GM04504 (cell line): ENCODE measurements at places on chromosomes 5 and 9.
A peak's percentile ranks its signal among the peaks of the same experiment; 100 is the strongest.

- DNase-seq = no peak
These were observed 4.8 kb downstream of the DNAJB5 start for GRCh38 chr9:34994260-34994899.

DNA sequence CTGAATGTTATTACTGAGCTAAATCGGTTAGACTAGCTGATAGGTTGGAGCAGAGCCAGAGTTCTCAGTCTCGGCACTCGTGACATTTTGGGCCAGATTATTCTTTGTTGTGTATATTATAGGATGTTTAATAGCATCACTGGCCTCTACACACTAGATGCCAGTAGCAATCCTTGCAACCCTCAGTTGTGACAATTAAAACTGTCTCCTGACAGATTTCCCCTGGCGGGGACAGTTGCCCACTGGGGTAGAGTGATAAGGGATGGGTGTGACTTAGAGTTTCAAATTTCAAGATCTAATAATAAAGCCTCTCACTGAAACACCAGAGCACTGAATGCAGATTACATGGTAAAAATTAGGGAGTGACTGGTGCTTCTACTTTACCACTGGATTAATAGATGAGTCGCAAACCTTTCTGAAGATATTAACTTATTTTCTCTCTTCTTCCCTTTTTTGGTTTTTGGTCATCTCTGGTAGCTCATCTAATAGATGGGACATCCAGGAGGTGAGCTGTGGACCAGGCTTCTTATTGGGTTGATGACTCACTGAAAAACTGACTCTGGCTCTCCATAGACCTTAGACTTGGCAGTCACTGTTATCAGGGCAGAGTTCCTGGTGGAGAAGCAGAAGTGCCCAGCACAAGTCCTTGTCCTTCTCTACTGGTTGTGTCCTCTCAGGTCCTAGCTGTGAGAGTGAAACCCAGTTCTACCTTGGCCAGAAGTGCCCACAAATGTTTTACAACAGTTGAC lies 150.3 kb downstream of the UNC13B start:
- DNase-seq = no peak

GRCh38 chr5:168165221-168165914 lies 126.1 kb upstream of the WWC1 start:
- no peak for DNase-seq

DNA sequence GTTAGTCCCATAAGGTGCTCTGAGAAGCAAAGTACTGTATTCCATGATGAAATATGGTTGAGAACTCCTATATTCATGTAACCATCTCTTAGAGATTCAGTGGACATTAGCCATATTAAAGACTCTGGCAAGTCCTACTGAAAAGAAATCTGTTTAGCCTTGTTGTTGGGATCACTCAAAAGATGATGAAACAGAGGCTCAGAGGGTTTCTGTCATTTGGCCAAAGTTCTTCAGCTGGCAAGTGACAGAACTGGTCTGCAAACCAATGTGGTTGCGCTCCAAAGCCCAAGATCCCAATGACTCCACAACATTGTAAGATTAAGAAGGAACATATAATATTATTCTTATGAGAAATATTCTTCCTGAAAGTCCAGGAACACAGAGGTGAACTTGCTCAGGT lies 462.9 kb downstream of the ACTL7B start:
- DNase-seq = no peak

DNA sequence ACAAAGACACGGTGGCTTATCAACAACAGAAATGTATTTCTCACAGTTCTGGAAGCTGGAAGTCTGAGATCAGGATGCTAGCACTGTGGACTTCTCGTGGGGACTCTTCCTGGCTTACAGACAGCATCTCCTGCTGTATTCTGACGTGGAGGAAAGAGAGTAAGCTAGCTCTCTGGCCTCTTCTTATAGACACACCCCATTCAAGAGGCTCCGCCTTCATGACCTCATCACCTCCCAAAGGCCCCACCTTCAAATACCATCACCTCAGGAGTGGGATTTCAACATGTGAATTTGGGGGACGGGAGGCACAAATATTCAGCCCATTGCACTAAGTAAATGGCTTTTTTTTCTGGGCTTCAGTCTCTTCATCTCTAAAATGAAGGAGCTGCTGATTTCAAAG lies 27.6 kb downstream of the KCNMB1 start:
- DNase-seq = no peak

- no peak for DNase-seq
These were observed 16.8 kb downstream of the NIPAL4 start for GRCh38 chr5:157476702-157477408.

DNA sequence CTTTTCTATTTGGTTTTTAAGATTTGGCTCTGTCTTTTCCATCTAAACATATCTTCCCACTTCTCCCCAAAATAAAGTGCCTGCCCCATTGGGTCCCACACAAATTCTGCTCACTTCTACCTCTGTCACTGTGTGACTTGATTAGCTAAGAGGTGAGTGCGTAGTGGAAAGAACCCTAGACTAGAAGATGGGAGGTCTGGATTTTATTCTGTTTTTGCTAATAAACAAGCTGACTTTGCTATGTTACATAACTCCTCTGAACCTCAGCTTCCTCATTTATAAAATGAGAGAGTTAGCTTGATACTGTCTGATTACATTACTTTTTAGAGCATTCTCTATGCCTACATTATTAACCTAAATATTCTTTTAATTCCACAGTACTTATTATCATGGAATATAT lies 51.3 kb upstream of the PTGER4 start:
- no peak for DNase-seq

DNA sequence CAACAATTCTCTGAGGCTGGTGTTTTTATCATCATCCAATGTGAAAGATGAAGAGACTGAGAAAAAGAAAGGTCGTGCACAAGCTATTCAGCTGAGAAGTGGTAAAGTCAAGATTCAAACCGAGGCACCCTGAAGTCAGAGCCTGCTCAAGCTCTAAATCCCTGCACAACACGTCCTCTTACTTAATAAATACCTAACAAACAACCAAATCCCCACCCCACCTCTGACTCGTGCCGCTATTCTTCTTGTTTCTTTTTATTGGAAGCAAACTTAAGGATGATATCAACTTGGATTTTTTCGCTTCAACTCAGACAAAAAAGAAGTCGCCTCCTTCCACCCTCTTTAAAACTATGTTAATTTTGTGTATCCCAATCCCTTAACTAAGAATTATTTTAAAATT lies 140.2 kb downstream of the CEP120 start:
- no peak for DNase-seq

GRCh38 chr5:115815693-115816225 lies 700 bp downstream of the CDO1 start:
- DNase-seq = no peak

- no peak for DNase-seq
These were observed 470 bp downstream of the HBEGF start for GRCh38 chr5:140345919-140346347.

DNA sequence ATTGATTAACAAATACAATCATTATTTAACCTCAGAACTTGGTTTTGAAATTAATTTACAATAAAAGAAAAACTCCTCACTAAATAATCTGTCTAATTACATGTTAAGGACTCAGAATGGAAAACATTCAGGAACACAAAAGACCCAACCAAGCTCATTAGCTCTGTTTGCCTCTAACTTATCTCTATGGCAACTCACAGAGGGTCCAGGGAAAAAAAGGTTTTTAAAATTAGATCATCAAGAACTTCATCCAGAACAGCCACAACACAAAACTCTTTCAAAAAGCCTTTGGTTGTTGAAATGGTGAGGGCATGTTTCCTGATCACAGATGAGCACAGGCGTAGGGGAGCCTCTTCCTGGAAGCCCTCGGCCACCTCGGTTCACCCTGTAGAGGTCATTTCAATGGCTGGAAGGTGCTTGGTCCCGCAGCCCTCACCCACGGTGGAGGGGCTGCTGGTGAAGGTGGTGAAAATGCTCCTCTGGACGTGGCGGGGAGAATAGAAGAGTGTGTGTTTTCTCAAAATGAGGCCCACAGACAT lies 17.2 kb upstream of the TCF7 start:
- DNase-seq = no peak

- peak; percentile 68 for DNase-seq
These were observed 2.8 kb upstream of the CCIN start for GRCh38 chr9:36166168-36166927.

GRCh38 chr9:8734760-8735159 lies 935.2 kb upstream of the DMAC1 start:
- DNase-seq = no peak

DNA sequence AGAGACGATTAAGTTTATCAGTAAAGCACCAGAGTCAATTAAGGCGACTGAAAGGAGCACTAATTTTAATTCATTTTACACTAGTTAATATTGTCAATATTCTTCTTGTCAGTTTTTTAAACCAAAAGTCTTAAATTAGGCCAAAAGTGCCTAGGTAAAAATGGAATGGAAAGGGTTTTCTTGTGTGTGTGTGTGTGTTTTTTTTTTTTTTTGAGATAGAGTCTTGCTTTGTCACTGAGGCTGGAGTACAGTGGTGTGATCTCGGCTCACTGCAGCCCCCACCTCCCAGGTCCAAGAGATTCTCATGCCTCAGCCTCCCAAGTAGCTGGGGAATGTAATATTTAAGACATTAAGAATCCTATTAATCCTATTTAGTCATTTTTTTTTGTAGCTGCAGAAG lies 3.1 kb upstream of the APC start:
- no peak for DNase-seq

DNA sequence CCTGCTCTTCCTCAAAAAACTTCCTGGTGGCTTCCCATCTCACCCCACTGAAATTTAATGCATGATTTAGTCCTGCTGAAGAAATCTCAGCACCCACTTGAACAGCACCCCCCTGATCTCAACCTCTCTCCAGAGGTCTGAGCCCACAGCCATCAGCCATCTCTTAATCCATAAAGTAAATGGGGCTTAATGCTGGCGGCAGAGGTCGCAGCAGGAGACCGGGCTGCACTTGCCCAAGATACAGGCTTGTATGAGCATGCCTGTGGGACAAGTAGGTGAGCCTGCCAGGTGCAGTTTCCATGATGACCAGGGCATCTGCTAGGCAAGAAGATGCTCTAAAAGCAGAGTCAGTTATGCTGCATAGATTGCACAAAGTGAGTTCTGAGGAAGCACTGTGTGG lies 52.4 kb upstream of the CTXN3 start:
- DNase-seq = no peak

- no peak for DNase-seq
These were observed 26.9 kb upstream of the SYK start for GRCh38 chr9:90774682-90775081.

DNA sequence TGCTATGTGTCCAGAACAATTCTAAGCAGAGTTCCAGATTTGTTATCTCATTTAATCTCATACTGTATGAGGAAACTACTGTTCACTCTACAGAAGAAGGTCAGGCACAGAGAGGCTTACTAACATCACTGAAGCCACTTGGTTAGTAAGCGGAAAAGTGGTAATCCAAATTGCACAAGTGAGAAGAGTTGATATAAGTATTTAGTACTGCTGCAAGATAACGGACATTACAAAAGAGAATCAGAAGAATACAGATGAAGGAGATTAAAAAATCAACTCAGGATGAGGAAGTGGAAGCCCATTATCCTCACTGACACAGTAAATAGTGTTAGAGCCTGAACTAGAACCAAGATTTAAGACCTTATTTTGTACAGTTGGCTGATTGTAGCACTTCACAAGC lies 22.3 kb upstream of the TLR4 start:
- no peak for DNase-seq

GRCh38 chr5:113057557-113057984 lies 81.0 kb downstream of the DCP2 start:
- DNase-seq = no peak

DNA sequence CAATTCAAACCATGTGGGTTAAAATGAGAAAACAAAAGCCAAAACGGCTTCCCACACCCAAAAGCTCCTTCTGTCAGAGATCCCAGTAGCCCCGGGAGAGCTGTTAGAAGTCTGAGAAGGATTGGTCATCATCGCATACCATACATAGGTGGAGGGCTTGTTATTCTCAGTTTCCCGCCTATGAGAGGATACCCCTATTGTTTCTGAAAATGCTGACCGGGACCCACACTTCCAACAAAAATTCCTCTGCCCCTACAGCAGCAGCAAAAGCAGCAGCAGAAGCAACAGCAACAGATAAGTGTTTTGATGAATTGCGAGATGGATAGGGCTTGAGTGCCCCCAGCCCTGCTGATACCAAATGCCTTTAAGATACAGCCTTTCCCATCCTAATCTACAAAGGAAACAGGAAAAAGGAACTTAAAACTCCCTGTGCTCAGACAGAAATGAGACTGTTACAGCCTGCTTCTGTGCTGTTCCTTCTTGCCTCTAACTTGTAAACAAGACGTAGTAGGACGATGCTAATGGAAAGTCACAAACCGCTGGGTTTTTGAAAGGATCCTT lies at the start of gene TEK:
Gene TEK, plus strand, starts transcription at position 245 of the 561 bp plus-strand sequence. CDS start 366 bp downstream, outside the sequence.
- no peak for DNase-seq

DNA sequence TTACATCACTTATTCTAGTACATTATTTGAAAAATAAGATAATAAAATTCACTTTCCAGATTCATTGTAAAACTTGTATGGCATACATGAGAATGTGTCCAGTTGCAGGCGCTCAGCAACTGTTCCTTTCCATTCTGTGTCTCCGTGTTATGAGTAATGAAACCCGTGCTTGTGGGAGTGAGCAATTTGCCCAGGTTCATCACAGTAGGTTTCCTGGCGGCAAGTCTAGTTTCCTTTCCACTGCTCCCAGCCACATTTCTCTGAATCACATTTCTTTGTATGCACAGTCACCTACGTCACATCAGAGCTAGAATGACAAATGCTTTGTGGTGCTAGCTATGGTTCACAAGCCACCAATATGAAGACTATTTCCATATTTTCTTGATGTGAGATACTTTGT lies 39.9 kb downstream of the MOCS2 start:
- DNase-seq = peak; percentile 76

- DNase-seq = no peak
These were observed 50.1 kb upstream of the MACIR start for GRCh38 chr5:103208460-103208859.

GRCh38 chr5:132905938-132906337 lies 32.5 kb downstream of the LEAP2 start:
- DNase-seq = peak; percentile 4

DNA sequence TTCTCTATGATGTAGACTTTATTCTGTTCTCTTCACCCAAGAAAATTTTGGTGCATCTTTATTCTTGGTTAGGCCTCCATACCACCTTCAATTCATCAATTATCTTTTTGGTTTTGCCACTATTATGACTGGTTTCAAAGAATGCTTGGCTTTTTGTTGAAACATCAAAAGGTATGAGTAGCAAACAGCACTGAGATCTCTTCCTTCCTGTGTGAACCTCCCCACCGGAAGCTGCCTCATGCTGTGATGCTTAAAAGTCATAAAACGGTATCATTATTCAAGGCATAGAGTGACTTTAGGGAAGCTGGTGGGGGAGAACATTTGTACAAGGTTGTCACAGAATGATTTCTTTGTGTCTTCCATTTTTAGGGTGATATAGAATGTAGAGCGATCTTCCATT lies 70.6 kb downstream of the IQGAP2 start:
- DNase-seq = no peak

GRCh38 chr5:99320436-99320835 lies 391.6 kb upstream of the CHD1 start:
- DNase-seq = no peak

GRCh38 chr5:167969998-167970397 lies 321.4 kb upstream of the WWC1 start:
- peak; percentile 37 for DNase-seq

DNA sequence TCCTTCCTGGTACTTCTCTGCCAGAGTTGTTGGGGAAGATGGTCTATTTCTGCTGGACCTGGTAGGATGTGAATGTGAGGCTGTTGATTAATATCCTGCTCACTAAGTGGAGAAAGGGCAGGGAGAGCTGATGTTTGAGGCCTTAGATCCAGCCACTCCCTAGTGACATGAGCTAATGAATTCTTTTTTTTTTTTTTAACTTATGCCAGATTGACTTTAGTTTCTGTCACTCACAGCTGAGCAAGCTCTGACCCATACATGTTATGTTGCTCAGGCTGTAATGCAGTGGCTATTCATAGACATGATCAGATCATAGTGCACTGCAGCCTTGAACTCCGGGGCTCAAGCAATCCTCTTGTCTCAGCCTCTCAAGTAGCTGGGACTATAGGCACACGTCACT lies 75.1 kb upstream of the SPRY4 start:
- no peak for DNase-seq
